ENCODE measurements at places on chromosomes 16 and 17.

DNA sequence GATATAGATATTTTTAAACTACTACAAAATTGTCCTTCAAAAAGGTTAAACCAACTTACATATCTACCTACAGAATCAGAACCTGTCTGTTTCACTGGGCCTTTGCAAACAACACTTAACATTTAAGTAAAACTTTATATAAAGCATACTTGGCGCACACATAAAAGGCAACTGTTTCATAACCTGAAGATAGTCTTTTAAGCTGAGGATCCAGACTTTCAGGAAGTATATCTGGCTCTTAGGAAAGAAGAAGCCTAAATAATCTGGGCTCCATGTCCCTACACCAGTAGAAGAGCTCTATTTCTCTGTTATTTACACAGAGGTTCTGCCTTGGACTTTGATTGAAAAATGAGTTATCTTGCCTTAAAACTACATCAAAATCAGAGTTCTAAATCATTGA is 75.9 kb downstream of the TRIM37 start:
- no peak for DNase-seq

- no peak for DNase-seq
Observed at GRCh38 chr16:66289051-66289680, 77.3 kb upstream of the CDH5 start.

DNA sequence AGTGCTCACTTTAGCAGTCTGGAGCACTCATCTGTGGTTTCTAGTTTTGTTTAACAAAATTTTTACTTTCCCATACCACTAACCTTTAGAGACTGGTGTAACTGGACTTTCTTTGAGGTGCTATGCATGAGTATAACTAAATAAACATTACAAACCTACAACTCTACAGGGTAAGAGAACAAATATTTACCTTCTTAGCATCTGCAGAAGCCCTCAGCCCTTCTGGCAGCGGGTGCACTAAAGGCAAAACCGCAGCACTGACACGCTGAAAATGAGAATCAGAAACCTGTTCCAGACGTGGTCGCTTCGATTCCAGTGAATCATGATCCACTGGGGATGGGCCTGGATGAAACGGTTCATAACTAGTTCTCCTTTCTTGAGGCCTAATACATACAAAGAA is 43.7 kb downstream of the NCOR1 start:
- no peak for DNase-seq

GRCh38 chr16:87831421-87832136 is 37.7 kb downstream of the SLC7A5 start:
- DNase-seq, result no peak

DNA sequence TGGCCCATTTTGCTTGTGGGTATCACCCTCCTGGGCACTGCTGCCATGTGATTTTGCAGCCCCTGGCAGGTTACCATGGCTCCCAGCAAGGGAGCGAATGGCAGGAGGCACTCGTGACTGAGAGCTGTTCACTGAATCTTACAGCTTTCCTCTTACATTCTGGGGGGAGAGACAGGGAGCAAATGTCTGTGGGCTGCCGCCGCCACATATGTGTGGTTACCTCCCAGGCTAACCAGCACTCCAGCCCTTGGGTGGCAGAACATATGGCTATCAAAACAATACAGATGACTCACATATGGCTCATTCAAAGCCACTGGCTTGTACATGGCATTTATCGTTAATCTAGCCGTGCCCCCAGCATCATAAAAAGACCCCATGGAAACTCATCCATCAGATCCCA is 19.8 kb downstream of the GTF3C1 start:
- no peak for DNase-seq

- no peak for DNase-seq
Observed at GRCh38 chr17:62706598-62707424, 79.3 kb downstream of the MRC2 start.

DNA sequence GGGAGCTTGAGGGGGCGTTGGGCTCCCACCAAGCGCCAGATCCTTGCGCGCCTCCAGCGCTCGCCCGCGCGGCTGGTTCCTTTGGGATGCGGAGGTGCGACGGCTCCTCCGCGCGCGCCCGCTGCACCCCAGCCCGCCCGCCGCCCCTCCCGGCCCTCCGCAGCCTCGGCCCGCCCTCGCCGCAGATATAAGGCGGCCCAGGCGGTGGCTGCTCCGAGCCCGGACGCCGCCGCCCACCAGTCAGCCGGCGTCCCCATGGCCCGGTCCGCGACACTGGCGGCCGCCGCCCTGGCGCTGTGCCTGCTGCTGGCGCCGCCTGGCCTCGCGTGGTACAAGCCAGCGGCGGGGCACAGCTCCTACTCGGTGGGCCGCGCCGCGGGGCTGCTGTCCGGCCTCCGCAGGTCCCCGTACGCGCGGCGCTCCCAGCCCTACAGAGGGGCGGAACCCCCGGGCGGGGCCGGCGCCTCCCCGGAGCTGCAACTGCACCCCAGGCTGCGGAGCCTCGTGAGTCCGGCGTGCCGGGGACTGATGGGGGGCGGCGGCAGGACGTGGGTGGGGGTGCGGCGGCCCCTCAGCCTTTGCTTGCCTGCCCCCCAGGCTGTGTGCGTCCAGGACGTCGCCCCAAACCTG is at the start of gene NPB:
Gene NPB (plus strand): TSS at position 216 of the 630 bp plus-strand sequence. CDS start 40 bp downstream, at position 256.
- peak; percentile 6 for DNase-seq
